ENCODE measurements at places on chromosomes 16 and 17.
A peak's percentile ranks its signal among the peaks of the same experiment; 100 is the strongest.

DNA sequence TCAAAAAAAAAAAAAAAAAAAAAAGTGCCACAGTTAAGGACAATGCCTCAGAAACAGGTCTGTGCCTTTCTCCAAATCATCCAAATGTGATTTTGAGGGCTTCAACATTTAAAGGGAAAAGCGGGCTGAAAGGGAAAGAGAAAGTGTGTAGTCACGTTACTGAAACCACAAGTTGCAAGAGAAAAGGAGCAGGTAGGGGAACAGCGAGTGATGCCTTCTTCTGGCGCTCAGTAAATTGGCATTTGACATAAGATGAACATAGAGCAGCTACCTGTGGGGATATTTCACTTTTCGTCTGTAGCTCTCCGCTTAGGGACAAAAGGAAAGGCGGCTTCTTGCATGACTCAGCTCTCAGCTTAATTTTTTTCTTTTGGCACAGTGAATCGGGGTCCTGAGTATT is 11.1 kb downstream of the CMTM2 start:
- no peak for DNase-seq

GRCh38 chr17:63635787-63636186 is 13.6 kb downstream of the MAP3K3 start:
- no peak for DNase-seq

DNA sequence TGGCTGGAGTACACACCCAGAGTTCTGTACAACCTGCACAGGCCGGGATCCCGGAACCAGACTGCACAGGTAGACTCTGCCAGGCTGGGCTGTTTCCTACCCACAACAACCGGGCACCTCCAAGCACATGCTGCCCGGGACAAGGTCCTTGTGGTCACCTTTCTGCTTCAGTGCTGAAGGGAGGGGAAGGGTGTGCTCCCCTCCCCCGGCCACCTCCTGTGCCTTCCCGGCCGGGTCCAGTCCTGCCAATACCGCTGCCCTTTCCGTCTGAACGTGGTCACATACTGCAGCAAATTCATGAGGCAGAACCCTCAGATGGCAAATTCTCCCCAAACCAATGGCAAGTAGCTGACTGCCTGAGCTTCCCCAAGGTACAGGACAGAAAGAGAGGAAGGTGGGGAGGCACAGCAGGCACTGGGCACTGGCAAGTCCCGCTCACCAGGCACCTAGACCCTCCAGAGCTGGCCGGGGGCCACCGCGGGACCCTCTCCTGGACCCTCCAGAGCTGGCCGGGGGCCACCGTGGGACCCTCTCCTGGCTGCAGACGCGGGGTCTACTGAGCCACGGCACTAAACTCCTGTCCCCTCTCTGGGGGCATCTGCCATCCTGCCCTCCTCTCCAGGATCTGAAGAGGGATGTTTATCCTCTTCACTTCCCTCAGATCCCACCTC is 22.8 kb downstream of the SLC43A2 start:
- no peak for DNase-seq

DNA sequence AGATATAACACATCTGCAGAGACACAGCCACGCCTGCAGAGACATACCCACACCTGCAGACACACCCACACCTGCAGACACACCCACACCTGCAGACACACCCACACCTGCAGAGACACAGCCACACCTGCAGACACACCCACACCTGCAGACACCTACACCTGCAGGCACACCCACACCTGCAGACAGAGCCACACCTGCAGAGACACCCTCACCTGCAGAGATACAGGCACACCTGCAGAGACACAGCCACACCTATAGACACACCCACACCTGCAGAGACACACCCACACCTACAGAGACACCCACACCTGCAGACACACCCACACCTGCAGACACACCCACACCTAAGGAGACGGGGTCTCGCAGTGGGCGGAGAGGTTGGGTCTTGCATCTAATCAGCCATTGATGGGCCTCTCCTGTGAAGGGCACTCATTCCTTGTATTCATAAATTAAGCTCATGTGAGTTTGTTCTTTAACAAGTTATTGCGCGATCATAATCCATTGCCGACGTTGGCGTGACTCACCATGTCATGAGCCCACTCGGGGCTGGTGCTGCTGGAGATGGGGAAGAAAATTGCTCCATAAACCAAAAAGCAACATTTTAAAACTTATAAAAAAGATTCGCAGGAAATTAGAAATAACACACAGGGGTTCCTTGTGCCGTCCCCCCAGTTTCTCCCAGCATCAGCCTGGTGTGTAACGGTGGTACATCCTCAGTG is 28.9 kb upstream of the CDH15 start:
- no peak for DNase-seq

DNA sequence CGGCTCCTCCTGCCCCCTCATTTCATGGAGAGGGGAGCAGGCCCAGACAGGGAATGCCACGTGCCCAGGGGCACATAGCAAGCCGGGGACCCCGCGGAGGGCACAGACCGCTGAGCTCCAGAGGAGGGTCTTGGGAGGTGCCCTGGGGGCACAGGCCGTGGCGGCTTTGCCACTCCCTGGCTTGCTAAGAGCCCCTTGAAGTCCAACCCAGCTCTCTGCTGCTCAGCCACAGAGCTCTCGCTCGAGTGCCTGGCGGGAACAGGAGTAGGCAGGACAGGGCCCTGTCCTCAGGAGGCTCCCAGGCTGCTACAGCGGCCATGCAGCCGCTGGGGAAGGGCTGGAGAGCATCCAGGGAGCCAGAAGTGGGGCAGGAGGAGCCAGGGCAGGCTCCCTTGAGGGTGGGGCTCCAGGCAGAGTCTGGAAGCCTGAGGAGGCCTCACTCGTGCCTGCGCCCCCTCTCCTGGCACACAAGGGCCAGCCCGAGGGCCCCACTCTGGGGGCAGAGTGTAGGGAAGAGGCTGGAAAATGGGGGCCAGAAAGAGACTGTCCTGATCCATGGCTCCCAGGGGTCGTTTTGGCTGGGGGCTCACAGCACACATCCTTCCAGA is 4.4 kb upstream of the RAB26 start:
- no peak for DNase-seq

DNA sequence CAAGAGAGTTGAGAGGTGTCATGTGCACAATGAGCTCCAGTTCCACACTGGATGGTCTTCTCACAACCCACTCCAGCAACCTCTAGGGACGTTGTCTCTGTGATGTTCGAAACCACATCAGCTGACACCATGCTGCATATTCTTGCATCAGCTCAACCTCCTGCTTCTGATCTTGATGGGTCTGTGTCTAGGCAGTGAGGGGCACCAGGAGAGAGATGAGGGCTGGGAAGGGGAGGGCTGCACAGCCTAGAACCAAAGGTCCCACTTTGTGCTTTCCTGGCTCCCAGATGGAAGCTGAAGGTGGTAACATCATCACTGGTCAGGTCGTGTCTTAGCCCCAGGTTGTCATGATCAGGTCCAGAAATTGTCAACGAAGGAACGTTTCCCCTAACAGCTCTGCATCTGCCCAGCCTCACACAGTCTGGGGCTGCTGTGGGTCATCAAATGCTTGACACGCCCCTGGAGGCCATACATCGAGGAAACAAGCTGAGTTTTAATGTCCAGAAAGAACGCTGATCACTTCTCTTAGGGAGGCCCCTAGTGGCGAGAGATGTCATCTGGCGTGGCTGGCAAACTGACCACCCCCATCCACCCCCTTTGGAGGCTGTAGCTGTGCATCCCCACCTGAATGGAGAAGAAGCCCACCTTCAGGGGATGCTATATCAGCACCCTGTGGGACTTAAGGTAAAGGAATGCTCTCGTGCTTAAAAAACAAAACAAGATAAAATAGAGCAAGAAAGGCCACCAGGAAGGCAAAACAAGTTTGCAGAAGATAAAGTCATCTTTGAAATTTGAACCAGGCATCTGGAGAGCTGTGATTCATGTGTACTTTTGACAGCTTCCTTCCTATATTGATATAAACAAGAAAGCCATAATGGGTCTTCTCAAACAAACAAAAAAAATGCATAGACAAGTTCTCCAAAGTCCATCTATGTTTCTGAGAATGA is 58.3 kb downstream of the WIPI1 start:
- DNase-seq: no peak

DNA sequence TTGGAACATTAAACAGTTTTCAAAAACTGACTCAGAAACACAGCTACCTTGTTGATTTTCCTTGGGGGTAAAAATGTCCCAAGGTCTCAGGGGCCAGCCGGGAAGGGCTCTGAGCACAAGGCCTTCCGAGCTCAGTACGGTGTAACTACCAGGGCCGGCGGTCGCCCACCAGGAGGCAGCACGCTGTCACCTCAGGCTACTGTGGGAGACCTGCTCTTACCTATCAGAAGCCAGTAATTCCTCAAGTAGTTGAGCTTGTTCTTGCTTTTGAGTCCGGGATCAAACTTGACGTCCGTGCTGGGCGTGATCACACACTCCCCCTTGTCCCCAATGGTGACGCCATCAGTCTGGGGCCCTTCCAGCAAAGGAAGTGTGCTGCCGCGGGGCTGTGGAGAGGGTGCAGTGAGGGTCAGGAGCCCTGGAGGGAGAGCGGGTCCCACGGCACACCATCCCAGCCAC is 43.4 kb upstream of the ICAM2 start:
- DNase-seq: peak; percentile 69

DNA sequence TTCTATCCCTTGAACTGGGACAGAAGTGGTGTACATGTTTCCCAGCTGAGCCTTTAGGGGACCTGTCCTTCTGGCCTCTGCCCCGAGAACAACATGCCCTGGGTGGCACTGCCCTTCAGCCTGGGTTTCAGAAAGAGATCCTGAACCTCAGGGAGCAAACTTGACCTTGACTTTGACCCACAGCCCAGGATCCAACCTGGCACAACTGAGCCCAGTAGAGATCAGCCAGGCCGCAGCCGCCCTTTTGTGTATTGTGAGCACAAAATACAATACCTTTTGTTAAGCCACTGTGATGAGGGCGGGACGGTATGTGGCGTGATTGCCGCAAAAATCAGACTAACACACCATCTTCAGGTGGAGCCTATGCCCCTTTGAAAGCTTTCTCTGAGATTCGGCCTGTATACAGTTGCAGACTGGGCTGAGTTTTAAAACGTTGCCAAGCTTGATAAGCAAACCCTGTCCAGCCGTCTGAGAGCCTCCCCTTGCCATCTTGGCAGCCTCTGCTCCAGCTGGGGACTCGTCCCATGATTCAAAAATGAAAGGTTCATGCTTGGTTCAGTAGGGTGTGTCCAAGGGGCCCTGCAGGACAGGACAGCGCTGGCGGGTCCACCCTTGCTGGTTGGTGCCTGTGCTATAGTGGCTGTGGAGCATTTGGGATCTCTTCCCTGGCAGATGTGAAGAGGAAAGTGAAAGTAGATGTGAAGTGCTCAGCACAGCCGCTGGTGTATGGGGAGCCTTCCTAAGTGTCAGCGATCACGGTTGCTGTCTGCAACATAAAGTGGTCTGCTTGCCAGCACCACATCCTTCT is 40.3 kb downstream of the FOXL1 start:
- DNase-seq: no peak

- DNase-seq: peak; percentile 72
Measured at GRCh38 chr16:11354733-11355574, 9.7 kb downstream of the RMI2 start.

- DNase-seq: no peak
Measured at GRCh38 chr17:12637745-12638651, 27.7 kb upstream of the MYOCD start.

DNA sequence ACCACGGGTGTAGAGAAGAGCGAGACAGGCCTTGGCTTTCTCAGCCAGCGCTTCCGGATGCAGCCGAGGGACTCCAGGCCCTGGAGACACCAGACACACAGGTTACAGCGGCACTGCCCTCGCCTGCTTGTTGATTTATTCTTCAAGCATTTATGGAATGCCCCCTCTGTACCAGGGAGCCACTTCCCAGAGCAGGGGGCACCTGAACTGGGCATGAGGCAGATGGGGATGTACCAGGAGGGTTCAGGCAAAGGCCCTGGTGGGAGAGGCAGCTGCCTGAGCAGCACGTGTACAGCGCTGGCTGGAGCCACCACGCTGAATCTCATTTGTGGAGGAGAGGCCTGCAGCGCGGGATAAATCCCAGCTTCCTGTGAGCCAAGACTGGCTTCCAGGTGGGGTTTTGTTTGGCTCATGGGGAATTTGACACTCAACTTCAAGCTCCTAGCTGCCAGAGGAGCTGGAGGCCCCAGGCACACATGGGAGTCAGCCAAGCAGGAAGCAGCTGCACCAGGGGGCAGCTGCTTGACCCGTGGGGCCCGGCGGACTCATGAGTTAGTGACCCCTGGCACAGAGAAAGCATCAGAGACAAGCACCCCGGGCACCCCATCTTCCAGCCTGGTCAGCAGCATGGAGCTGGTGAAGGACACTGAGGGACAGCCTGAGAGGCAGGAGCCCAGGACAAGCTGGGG is 59.7 kb downstream of the IL21R start:
- no peak for DNase-seq

DNA sequence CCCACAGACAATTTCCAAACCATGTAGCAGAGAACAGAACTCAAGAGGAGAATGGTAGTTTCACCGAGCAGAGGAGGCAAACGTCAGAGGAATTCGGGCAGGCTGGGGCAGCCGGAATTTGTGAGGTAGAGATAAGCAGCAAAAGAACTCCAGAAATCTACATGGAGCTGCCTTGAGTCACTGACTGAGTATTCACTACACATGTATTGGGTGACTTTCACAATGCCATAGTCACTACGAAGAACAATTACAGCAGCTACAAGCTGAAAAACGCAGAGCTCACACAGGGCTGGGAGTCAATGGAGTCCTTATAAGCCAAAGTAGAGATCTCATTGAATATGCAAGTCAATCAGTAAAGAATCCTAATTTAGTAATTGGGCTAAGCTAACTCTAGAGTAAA is 13.4 kb downstream of the CMC2 start:
- DNase-seq: no peak

DNA sequence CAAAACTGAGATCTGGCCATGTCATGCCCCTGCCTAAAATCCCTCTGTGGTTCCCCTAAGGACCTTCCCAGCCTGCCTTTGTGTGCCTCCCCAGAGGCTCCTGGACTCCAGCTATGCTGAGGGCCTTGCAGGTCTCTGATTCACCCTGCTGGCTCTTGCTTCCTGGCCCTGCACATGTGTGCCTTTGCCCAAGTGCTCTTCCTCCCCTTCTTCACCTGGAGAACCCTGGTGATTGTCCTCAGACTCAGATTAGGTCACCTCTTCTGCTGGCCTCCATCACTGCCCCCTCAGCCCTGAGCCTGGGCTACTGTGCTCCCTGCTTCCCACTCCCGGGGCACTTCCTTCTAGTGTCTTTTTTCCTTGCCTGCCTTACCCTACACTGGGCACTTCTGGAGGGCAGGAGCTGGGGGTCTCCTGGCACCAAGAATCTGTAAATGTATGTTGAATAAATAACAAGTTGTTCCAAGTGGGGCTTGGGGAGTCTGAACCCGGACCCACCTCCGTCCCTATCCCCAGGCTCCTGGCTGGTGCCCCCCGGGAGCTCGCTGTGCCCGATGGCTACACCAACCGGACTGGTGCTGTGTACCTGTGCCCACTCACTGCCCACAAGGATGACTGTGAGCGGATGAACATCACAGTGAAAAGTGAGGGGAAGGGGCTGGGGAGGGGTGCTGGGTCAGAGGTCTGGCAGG is 7.8 kb downstream of the ITGA3 start:
- no peak for DNase-seq

Data from CD4-positive, alpha-beta T cell (primary cell).